ENCODE measurements at places on chromosomes 2 and 18.

DNA sequence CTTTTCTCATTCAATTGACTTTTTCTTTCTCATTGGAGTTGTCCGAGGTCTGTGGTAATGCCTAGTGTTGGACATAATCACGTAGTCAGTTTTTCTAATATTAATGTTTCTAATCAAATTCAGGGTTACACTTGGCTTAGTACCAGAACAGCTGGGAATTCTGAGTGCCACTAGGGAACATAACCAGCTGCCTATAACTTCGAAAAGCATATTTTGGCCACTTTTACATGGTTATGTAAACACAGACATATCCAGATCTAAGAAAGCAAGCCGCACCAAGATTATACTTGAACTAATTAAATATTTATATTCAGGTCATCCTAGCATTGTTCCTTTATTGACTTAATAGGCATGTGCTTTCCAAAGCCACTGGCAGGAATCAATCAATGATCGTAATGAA, 91.1 kb upstream of the ARHGAP28 start:
- no peak for DNase-seq

DNA sequence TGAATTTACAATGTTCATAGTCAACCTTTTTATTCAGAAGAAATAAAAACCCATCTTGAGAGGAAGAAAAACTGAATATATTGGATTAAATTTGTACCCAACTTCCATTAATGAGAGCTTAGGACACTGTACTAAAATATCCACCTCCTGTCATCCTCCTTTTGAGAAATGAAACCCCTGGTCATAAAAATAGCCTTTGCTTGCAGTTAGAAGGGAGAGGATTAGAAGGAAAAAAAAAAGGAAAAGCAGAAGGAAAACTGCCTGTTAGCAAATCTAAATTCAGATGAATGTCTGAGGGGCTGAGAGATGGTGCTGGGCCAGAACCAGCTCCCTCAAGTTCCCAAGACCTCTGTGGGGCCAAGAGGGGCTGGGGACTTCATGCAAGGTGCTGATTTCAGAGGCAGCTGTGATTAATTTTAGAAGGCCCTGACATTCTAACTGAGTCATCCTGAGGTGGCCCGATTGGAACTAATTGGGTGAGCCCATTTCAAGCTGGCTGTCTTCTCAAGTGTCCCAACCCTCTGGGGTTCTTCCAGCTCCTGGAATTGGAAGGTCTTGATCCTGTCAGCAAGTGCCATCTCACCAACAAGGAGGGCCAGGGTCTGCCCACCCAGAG, 38.4 kb upstream of the BIN1 start:
- no peak for DNase-seq

- no peak for DNase-seq
Measured at GRCh38 chr2:96831679-96832078, 12.1 kb downstream of the ANKRD23 start.

DNA sequence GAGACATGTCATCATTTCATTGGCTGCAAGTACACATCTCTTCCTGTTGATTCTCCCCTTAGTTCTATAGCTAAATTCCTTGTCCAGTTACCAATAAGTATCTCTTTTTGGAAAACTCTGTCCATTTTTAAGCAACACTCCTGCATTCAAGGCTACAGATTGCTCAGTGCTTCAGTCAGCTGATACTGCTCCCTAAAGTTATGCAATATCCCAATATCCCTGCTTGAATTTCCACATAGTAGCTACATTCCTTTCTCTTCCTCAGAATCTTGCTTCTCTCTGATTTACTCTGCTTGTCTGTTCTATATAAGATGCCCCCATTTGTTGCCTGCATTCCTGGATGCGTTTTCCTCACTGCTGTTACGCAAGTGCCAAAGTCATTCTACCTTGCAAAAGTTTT, 109.8 kb downstream of the PARD3B start:
- no peak for DNase-seq

- peak; percentile 6 for DNase-seq
Measured at GRCh38 chr2:132651115-132652045, 18.6 kb downstream of the LYPD1 start.

DNA sequence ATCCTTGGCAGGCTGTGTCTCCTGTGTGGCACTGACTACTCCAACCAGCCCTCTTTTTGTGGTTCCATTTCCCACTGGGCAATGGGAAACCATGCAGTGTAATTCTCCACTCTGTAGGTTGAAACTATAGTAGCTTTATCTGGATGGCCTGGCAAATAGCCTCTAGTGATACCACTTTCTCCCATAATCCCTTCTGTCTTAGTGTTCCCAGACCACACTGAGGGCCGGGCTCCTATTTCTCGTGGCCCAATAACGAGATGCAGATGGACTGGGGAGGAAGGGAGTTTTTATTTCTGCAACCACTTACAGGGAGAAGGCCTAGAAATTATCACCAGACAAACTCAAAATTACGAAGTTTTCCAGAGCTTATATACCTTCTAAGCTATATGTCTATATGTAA, 24.7 kb downstream of the SKA1 start:
- DNase-seq: no peak

DNA sequence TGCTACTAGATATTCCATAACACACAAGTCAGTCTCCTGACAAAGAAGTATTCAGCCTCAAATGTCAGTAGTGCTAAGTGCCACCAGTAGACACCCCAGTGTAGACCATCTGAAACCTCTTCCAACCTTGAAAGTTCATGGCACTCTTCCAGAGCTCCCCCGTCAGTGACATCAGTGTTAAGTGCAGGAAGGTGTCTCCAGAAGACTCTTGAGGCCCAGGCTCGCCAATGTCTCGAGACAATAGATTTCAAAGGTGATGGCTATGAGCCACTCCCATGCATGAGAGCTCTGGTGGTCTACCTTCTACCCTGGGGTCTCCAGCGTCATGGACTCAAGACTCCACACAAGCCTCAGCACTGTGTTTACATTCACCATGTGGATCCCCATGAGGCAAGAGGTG, 183.8 kb downstream of the SMAD2 start:
- no peak for DNase-seq

DNA sequence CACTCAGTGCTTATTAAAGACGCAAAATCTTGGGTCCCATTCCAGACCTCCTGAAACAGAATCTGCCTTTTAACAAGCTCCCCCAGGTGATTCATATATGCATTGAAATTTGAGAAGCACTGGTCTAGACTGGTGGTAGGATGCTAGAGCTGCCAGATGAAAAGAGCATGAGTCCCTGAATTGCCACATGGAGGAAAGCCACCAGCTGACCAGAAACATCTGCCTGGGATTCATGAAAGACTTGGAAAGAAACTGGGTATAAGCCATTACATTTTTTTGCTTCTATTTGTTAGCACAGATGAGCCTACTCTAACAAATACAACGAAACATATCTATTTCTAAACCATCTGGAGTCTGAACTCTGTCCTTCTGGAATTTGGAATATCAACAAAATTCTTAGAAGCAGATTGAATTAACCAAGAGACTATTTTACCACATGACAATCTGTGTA, 228.9 kb downstream of the RBM43 start:
- no peak for DNase-seq

GRCh38 chr2:5660591-5660990, 31.6 kb upstream of the SOX11 start:
- DNase-seq: no peak

DNA sequence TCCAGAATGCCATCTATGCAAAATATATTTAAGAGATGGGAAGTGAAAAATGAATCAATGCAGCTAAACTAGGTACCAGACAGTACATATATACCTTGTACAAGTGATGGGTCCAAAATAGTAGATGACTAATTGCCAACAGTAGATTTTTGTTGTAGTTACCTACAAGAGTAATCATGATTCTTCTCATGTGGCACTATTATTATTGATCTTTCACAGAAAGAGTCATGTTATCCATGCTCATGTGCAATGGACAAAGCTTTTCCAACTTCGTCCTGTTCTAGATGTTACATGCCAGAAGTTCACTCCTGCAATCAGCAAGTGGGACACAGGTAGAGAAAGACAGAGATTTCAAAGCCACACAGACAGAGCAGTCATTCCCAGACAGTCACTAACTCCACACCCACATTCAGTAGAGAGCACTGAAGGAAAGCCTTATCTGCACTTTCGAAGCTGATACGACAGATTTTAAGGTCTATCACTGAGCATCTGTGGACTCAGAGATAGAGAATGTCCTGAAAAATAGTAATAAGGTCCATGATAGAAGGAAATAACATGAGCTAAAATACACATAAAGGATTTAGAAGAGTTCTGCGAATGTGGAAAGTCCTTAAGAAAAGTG, 101.6 kb upstream of the ITPRID2 start:
- no peak for DNase-seq

DNA sequence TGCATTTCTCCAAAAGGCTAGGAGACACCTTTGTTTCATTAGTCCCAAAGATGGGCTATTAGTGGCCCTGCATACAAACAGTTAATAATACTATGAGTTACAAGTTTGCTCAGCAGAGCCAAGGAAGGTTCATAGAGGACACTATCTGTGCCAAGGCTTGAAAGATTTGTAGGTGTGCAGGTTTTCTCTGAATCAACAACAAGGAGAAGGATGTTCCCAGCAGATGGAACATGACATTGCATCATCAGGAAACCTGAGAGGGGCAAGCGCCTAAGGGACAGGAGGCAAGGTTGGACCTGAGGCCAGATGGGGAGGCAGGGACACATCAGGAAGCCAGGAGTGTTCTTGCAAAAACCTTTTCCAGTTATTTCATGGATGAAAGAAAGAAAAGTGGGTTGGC, 35.4 kb upstream of the STK17B start:
- no peak for DNase-seq

GRCh38 chr2:75569546-75569945, 8.8 kb upstream of the EVA1A start:
- DNase-seq: no peak

- DNase-seq: no peak
Measured at GRCh38 chr2:158618891-158619490, 162.2 kb downstream of the PKP4 start.

GRCh38 chr2:238685327-238685709, 162.6 kb upstream of the TWIST2 start:
- DNase-seq: no peak

GRCh38 chr18:77205769-77206168, 43.9 kb upstream of the GALR1 start:
- no peak for DNase-seq

- DNase-seq: no peak
Measured at GRCh38 chr2:177984749-177985148, 87.8 kb downstream of the PDE11A start.

DNA sequence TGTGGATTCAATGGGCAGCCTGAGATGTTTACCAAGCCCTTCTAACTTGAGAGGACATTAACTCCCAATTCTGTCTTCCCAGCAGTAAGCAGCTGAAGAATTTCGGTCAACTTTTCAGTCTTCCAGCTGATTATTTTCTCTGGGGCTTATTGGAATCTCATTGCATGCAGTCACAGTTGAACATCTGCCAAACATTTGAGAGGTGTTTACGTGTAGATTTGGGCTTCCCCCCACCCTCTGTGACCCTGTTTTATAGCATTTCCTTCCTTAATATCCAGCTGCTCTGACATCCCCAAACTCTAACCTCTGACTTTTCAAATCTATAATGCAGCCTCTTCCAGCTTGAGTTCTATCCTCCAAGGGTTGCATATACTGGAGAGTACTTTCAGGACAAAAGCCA, 16.5 kb upstream of the VIT start:
- DNase-seq: no peak

GRCh38 chr2:240121675-240122074, 14.4 kb downstream of the COPS9 start:
- DNase-seq: no peak

All from NCI-H146 (cell line).